Activated CD8-positive, alpha-beta memory T cell treated with anti-CD3 and anti-CD28 coated beads, Interleukin-2, amount 10 ng/mL, durations not matched to agents 7 days and 5 days (primary cell): ENCODE measurements at places on chromosomes 1 and 21. TPM values are rescaled to one million over a fixed set of nuclear protein-coding genes. Genes with fewer than 3 reads are reported as not detected.

- no peak overlapping the region for H3K4me3 ChIP-seq
- H3K36me3 ChIP-seq: peaks cover 1% of the 10 kb centered on the region
- peaks cover 47% of the 10 kb centered on the region for H3K4me1 ChIP-seq
These were observed 22.6 kb upstream of the ATP2B4 start for GRCh38 chr1:203603940-203604591.

DNA sequence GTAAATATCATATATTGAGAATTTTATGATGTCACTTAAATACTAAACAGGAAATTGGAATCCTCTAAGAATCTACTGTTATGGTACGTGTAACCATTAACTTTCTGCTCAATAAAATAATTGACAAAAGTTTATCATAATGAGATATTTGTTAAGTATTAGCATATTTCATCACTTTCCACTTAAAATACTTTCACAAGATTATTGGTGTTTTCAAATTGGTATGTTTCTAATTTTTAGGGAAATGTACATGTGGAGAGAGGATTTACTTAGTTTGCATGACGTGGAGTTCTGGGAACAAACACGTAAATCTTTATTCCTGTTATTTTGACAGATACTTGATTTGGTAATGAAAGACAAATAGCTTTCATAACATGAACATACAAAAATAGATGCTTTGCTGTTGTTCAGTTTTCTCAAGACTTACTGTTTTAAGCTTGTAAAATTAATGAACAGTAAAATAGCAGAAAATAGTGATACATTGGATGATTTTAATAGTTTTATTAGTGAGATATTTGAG, 1.6 kb downstream of the SRSF11 start:
- peak overlapping the region; percentile 88 for H3K4me3 ChIP-seq
- H3K36me3 ChIP-seq: peaks cover 35% of the 10 kb centered on the region
- no peaks in the 10 kb centered on the region for H3K27me3 ChIP-seq
- DNase-seq: no peak
- H3K4me1 ChIP-seq: peaks cover 53% of the 10 kb centered on the region

DNA sequence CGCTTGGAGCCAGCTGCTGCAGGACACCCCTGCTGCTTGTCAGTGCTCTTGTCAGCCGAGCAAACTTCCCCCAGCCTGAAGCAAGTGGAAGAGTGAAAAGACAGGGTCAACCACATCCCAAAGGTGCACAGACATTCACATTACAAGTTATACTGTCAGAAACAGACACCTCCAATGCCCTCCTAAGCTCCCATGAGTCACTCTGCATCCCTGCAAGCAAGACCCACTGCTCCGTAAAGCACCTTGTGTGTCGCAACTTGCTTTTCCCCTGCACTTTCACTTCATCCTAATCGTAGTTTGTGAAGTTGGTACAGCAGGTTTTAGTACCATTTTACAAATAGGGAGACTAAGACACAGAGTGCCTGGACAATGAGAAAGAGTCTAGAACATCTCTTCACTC, 51.1 kb downstream of the KCNH1 start:
- peaks cover 5% of the 10 kb centered on the region for H3K27me3 ChIP-seq
- DNase-seq: no peak
- no peaks in the 10 kb centered on the region for H3K4me1 ChIP-seq
- H3K27ac ChIP-seq: no peak overlapping the region

The TMEM82 gene
- not detected for total RNA-seq

DNA sequence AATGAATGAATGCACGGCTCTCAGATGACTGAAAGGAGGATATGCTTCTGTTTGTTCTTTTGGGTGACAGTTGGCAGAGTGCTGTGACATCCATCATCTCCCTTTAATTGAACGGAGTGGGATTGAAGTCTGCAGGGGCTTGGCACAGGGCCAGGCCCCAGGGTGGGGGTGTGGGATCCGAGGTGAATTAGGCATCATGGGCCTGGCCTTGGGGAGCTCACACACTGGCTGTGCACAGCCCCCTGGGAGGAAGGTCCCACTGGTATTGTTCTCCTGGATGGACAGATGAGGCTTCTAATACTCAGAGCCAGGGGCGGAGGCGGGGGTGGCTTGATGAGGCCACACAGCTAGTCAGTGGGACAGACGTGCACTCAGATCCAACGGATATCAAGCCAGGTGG, 19.3 kb downstream of the EPHB2 start:
- H3K4me1 ChIP-seq: no peaks in the 10 kb centered on the region
- H3K4me3 ChIP-seq: no peak overlapping the region
- H3K27me3 ChIP-seq: peaks cover 15% of the 10 kb centered on the region
